NCI-H526 treated with DMSO at 0.1 percent for 48 hours (cell line): ENCODE measurements at places on chromosomes 5 and 9.

DNA sequence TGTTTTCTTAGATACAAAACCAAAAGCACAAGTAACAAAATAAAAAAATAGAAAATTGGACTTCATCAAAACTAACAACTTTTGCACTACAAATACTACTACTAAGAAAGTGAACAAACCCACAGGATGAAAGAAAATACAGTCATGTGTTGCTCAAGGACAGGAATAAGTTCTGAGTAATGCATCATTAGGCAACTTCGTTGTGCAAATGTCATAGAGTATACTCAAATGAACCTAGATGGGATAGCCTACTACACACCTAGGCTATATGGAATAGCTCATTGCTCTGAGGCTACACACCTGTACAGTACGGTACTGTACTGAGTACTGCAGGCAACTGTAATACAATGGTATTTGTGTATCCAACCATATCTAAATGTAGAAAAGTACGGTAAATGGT lies 88.3 kb downstream of the RAPGEF1 start:
- DNase-seq: no peak

DNA sequence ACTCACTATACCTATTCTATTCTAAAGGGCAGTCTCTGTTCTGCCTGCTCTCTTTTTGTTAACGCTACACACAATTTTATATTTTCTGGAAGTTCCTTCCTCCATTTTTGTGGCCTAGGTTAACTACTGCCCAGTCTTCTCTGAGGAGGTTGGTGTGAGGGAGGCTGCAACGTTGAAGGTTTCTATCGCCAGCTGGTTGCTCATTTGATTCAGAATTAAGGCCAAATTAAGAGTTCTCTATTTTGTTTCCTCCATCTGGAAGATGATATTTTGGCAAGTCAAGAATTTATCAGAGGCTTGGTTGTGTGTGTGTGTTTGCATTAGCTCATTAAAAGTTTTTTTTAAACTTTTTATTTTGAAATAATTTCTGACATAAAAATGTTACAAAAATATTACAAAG lies 175.1 kb downstream of the ARHGAP26 start:
- DNase-seq: no peak

- DNase-seq: no peak
Observed at GRCh38 chr5:116964438-116964837, 389.8 kb upstream of the SEMA6A start.

- DNase-seq: no peak
Observed at GRCh38 chr9:97388721-97389238, 23.1 kb upstream of the TDRD7 start.

GRCh38 chr5:23614422-23614821 lies 107.0 kb downstream of the PRDM9 start:
- DNase-seq: no peak

GRCh38 chr5:4124221-4124970 lies 528.8 kb downstream of the IRX1 start:
- DNase-seq: no peak

GRCh38 chr9:113341712-113342410 lies 1.8 kb upstream of the WDR31 start:
- no peak for DNase-seq

- no peak for DNase-seq
Observed at GRCh38 chr5:53733853-53734252, 173.4 kb downstream of the NDUFS4 start.
